ENCODE measurements at places on chromosomes 6 and 20.

DNA sequence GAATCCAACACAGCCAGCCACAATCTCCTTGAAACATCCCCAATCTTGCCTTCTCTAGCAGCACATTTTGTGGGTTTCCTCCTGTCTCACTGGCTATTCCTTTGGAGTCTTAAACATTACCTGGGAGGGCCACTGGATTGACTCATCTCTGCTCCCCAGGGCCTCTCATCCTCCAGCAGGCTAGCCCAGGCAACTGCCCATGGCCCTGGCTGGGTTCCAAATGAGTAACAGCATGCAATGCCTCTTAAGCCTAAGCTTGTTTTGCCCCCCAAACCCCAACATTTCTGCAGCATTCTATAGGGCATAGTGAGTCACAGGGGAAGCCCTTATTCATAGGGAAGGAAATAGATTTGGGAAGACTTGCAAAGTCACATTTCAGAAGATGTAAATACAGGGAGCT, 204.9 kb downstream of the FOXA2 start:
- H3K36me3 ChIP-seq: no peaks in the 10 kb centered on the region
- H3K4me1 ChIP-seq: no peaks in the 10 kb centered on the region
- no peaks in the 10 kb centered on the region for H3K27me3 ChIP-seq
- H3K27ac ChIP-seq: no peak overlapping the region

- H3K27me3 ChIP-seq: no peaks in the 10 kb centered on the region
- no peaks in the 10 kb centered on the region for H3K4me1 ChIP-seq
- no peaks in the 10 kb centered on the region for H3K36me3 ChIP-seq
- DNase-seq: no peak
- H3K27ac ChIP-seq: no peak overlapping the region
- H3K4me3 ChIP-seq: no peak overlapping the region
These were observed 140.4 kb downstream of the UST start for GRCh38 chr6:148887181-148887580.

- H3K4me1 ChIP-seq: no peaks in the 10 kb centered on the region
- no peaks in the 10 kb centered on the region for H3K27me3 ChIP-seq
- no peak overlapping the region for H3K27ac ChIP-seq
- no peak for DNase-seq
- no peaks in the 10 kb centered on the region for H3K36me3 ChIP-seq
These were observed 174.2 kb downstream of the DLL1 start for GRCh38 chr6:170116636-170117035.

- H3K4me3 ChIP-seq: no peak overlapping the region
- no peak overlapping the region for H3K27ac ChIP-seq
- H3K4me1 ChIP-seq: no peaks in the 10 kb centered on the region
- no peaks in the 10 kb centered on the region for H3K27me3 ChIP-seq
- no peak for DNase-seq
These were observed 10.4 kb upstream of the KCNK5 start for GRCh38 chr6:39239527-39240154.

DNA sequence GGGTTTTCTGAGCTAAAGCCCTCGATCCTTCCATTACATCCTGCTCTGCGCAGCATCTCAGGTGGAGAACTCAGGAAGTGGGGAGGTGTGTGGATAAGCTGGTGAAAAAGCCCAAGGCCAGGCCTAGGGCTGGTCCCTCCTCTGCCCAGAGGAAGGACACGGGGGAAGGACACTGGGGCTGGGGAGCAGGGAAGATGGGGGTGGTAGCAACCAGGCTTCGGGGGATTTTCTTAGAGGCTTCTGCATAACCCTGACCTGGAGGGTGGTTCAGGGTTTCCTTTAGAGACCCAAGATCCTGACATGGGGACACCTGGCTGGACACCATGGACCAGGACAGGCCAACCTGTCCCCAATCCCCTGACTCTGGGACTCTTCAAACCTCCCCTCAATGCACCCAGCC, 37.9 kb downstream of the SUN5 start:
- DNase-seq: no peak
- no peaks in the 10 kb centered on the region for H3K27me3 ChIP-seq
- H3K4me1 ChIP-seq: no peaks in the 10 kb centered on the region
- H3K36me3 ChIP-seq: no peaks in the 10 kb centered on the region
- no peak overlapping the region for H3K4me3 ChIP-seq

GRCh38 chr6:5516036-5516435, 254.7 kb downstream of the FARS2 start:
- H3K27ac ChIP-seq: no peak overlapping the region
- H3K4me3 ChIP-seq: no peak overlapping the region
- no peak for DNase-seq
- H3K36me3 ChIP-seq: no peaks in the 10 kb centered on the region
- H3K27me3 ChIP-seq: no peaks in the 10 kb centered on the region

- H3K4me1 ChIP-seq: no peaks in the 10 kb centered on the region
- no peak overlapping the region for H3K27ac ChIP-seq
- no peak for DNase-seq
- no peaks in the 10 kb centered on the region for H3K36me3 ChIP-seq
These were observed 257.8 kb downstream of the RNGTT start for GRCh38 chr6:88705601-88706000.

- no peak for DNase-seq
- no peaks in the 10 kb centered on the region for H3K27me3 ChIP-seq
- no peak overlapping the region for H3K4me3 ChIP-seq
- H3K4me1 ChIP-seq: peaks cover 8% of the 10 kb centered on the region
- H3K36me3 ChIP-seq: no peaks in the 10 kb centered on the region
These were observed 527.0 kb upstream of the JARID2 start for GRCh38 chr6:14718861-14719260.

DNA sequence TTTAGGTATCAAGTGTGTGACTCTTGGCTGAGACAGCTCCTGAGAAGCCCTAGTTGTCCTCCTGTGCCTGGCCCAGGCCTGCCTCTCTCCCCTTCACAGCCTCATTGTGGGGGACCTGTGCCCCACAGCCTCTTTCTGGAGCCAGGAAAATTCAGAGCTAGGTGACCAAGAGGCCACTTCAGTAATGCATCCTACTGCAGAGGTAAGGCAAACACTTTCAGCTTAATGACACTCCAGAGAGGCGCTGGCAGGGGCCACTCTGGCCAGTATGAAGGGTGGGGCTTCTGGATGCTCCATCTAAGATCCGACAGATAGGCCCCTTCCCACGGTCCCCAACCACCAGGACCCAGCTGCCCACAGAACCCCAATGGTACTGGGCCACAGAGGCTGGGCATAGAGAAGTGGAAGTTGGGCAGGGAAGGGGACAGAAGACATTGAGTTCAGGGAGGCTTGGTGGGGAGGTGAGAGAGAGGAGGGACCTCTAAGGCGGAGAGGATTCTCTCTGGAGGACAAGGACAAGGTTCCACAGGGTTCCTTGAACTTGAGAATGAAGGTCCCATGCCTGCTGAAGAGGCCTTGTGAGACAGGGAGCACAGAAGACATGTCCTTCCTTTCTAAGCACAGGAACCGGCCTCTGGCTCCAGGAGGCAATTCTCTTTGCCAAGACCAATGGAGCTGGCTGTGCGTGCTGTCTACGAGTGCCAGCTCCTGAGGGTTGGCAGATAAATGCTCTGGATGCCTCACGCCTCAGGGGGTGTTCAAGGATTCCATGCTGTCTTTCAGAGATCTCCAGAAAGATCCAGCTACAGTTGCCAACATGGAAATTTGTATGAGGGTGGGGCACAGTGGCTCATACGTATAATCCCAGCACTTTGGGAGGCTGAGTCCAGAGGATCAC, 46.4 kb upstream of the TGM2 start:
- no peak overlapping the region for H3K4me3 ChIP-seq
- H3K27me3 ChIP-seq: no peaks in the 10 kb centered on the region
- H3K27ac ChIP-seq: no peak overlapping the region
- H3K36me3 ChIP-seq: no peaks in the 10 kb centered on the region
- DNase-seq: no peak

- H3K4me3 ChIP-seq: peak overlapping the region; percentile 59
- H3K27me3 ChIP-seq: no peaks in the 10 kb centered on the region
- H3K36me3 ChIP-seq: no peaks in the 10 kb centered on the region
- no peak for DNase-seq
- H3K27ac ChIP-seq: peak overlapping the region; percentile 66
These were observed 2.9 kb downstream of the SOX12 start for GRCh38 chr20:328027-328974.

GRCh38 chr20:20712004-20712473, 405 bp downstream of the RALGAPA2 start:
- H3K27me3 ChIP-seq: no peaks in the 10 kb centered on the region
- H3K27ac ChIP-seq: peak overlapping the region; percentile 24
- peak overlapping the region; percentile 75 for H3K4me3 ChIP-seq
- H3K4me1 ChIP-seq: peaks cover 15% of the 10 kb centered on the region
- no peaks in the 10 kb centered on the region for H3K36me3 ChIP-seq

DNA sequence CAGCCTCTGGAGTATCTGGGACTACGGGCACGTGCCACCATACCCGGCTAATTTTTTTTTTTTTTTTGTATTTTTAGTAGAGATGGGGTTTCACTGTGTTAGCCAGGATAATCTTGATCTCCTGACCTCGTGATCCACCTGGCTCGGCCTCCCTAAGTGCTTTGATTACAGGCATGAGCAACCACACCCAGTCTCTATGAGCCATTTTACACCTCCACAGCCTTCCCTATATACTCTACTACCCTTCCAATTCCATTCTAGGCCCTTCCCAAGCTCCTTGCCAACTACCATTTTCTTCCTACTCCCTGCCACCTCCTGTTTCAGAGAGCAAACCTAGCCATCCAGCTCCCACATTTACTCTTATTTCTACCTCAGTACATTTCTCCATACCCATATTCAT, 7.7 kb upstream of the HLA-DMA start:
- no peaks in the 10 kb centered on the region for H3K36me3 ChIP-seq
- H3K4me1 ChIP-seq: no peaks in the 10 kb centered on the region
- no peak overlapping the region for H3K4me3 ChIP-seq
- no peaks in the 10 kb centered on the region for H3K27me3 ChIP-seq
- no peak overlapping the region for H3K27ac ChIP-seq

GRCh38 chr6:129475477-129476247, 234.3 kb downstream of the ARHGAP18 start:
- no peak overlapping the region for H3K27ac ChIP-seq
- no peaks in the 10 kb centered on the region for H3K36me3 ChIP-seq
- no peak for DNase-seq
- H3K27me3 ChIP-seq: no peaks in the 10 kb centered on the region
- H3K4me3 ChIP-seq: no peak overlapping the region

DNA sequence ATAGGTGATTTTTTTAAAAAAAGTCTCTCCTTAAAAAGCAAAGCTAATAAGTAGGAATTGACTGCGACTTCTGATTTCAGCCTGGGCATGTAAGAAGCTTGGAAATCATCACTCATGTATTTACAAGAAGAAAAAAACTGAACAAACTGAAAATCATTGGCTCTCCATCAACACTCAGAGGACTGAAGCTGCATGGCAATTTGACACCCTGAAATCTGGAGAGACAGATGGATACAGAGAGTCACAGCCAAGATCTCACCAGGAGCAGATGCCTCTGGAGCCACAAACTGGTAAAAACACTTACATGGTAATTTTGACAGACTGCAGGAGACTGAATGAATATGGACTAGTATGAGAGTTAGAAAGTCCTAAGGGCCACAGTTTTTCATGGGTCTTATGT, 191.2 kb upstream of the TCF21 start:
- H3K4me1 ChIP-seq: no peaks in the 10 kb centered on the region
- H3K36me3 ChIP-seq: no peaks in the 10 kb centered on the region
- H3K4me3 ChIP-seq: no peak overlapping the region

GRCh38 chr20:1876975-1877608, 18.1 kb upstream of the SIRPA start:
- H3K4me3 ChIP-seq: no peak overlapping the region
- no peak for DNase-seq
- H3K27ac ChIP-seq: no peak overlapping the region
- H3K4me1 ChIP-seq: peaks cover 42% of the 10 kb centered on the region

GRCh38 chr6:28446818-28447511, 3.7 kb upstream of the ZSCAN23 start:
- H3K4me3 ChIP-seq: no peak overlapping the region
- H3K27ac ChIP-seq: no peak overlapping the region
- H3K4me1 ChIP-seq: no peaks in the 10 kb centered on the region
- DNase-seq: no peak
- no peaks in the 10 kb centered on the region for H3K36me3 ChIP-seq

GRCh38 chr20:1526896-1527295, 30.6 kb downstream of the SIRPD start:
- H3K4me1 ChIP-seq: no peaks in the 10 kb centered on the region
- no peak overlapping the region for H3K27ac ChIP-seq
- no peaks in the 10 kb centered on the region for H3K27me3 ChIP-seq
- no peak overlapping the region for H3K4me3 ChIP-seq
- no peak for DNase-seq

- no peak for DNase-seq
- H3K36me3 ChIP-seq: no peaks in the 10 kb centered on the region
- H3K27ac ChIP-seq: no peak overlapping the region
- peaks cover 4% of the 10 kb centered on the region for H3K4me1 ChIP-seq
These were observed 38.4 kb upstream of the SPTLC3 start for GRCh38 chr20:12970372-12970821.
